ENCODE measurements at places on chromosomes 3 and 15.

DNA sequence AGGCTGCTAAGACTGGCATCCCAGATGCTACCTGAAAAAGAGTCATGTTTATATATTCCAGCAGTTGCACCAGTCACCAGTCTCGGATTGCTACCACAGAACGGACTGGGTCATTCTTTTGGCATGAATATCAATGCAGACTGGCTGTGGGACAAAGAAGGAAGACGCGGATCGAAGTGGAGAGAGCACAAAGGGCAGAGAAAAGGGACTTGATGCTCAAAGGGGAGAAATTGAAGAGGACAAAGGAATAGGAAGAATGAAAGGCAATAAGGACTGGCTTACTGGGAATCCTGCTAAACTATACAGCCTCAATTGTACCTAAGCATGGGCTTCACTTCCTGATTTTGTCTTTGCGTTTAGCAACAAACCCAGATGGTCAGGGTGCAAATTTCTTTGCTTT lies 15.3 kb upstream of the DIS3L start:
- no peak for DNase-seq

GRCh38 chr3:177308286-177308685 lies 111.0 kb upstream of the TBL1XR1 start:
- no peak for DNase-seq

GRCh38 chr3:196208942-196209695 lies 2.1 kb downstream of the ZDHHC19 start:
- DNase-seq = no peak

DNA sequence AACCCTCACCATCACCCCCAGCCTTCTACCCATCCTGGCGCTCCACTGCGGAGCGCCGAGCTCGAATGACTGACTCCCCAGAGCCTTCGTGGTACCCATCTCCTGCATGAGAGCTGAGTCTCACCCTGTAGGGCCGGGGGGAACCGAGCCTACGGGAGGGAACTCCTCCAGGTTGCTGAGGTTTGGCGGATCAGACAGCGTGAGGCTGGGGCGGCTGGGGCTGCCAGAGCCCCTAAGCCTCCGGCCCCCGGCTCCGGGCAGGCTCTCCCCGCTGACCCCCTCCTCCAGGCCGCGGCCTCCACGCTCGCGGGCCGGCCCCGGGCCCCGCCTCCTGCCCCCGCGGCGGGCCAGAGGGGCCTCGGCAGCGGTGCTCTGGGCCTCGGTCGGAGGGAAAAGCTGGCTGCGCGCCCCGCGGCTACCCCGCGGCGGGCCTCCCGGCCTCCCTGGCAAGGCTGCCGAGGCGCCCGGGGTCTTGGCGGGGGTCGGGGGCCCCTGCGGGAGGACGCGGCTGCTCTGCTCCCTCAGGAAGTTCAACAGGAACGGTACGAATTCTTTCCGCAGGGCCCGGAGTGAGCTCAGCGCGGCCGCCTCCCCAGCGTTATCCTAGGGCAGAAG lies 643 bp downstream of the CDAN1 start:
- peak; percentile 22 for DNase-seq

DNA sequence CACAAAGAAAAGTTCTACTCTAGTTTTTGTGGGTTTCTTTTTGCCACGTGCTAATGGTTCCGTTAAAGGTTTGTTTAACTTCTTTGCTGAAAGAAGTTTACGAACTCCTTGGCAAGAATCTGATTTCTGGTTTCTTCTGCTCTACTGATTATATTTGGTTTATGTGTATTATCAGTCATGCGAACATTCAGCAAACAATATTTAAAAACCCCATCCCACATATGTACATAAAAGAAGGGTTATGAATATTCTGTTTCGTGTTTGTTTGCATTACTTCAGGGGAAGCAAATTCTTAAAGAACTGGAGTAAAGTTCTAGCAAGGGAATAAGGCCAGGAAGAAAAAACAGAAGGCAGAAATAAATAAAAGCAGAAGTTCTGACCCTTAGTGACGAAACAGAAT lies 9.8 kb downstream of the LARS2 start:
- DNase-seq = no peak

DNA sequence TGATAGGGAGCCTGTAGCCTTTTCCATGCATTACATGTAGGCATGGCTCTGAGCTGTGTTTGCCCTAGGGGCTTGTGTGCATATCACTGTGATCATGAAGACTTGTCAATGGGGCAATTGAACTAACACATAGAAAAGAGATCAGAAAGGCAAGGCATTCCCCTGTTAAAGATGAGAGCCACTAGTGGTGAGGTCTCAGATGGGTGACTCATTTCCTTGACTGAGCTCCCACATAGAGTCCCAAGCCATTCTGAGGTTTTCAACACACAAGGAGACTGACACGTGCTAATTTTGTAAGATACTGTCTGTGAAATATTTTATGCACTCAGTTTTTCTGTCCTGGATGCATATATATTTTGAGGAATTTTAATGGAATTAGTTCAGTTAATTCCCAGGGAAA lies 53.8 kb downstream of the SAMMSON start:
- peak; percentile 10 for DNase-seq

- DNase-seq = no peak
Measured at GRCh38 chr15:45863881-45864580, 229.2 kb downstream of the SQOR start.

DNA sequence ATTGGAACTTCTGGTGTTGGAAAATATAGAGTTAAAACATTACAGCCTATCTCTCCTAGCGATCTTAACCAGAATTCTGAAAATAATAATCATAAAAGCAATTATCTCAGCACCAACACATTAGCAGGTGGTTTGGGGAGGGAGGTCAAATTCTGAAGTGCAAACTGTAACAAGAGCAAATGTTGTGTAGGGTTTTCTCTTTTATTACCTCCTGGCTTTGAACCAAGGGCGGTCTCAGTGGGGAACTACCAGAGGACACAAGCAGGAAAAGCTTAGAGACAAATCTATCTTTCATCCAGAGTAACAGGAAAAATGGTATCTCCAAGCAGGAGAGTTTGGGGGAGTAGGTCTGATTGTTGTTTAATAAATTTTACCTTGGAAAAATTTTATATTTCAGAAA lies 5.5 kb upstream of the ARRDC4 start:
- no peak for DNase-seq

- DNase-seq = no peak
Measured at GRCh38 chr3:20038699-20039465, 1.4 kb upstream of the KAT2B start.

DNA sequence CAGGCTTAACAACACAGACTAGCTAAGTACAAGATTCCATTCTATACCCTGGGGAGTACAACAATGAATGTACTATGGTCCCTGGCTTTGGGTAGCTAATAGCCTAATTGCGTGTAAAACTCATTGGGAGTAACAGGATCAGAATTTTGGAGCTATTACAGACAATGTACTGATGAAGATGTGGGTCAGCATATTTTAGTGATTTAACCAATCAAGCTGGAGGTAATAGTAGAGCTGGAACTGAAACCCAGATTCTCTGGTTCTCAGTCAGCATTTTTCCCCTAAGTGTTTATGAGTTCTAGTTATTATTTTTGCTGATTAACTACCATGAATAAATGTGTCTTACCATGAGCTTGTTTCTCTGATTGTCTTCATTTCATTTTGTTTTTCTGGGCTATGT lies 578.7 kb downstream of the NLGN1 start:
- DNase-seq = no peak

DNA sequence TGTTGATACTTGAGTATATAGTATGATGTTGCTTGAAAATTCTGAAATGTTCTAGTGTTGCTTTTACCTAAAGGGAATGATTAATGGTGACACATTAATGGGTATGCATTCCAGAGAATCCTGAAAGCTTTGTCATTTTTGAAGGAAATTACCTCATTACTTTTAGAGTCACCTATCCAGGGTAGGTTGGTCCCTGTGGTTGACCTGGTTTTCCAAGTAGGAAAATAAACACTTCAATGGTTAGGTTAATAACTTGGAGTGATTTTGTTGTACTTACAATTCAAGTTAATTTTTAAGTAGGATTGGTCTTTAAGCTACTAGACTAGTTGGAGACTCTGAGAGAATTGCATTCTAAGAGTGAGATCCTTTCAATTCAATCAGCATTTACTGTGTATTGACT lies 31.0 kb downstream of the MITF start:
- no peak for DNase-seq

GRCh38 chr15:57550640-57551039 lies 41.1 kb upstream of the MYZAP start:
- DNase-seq = no peak

DNA sequence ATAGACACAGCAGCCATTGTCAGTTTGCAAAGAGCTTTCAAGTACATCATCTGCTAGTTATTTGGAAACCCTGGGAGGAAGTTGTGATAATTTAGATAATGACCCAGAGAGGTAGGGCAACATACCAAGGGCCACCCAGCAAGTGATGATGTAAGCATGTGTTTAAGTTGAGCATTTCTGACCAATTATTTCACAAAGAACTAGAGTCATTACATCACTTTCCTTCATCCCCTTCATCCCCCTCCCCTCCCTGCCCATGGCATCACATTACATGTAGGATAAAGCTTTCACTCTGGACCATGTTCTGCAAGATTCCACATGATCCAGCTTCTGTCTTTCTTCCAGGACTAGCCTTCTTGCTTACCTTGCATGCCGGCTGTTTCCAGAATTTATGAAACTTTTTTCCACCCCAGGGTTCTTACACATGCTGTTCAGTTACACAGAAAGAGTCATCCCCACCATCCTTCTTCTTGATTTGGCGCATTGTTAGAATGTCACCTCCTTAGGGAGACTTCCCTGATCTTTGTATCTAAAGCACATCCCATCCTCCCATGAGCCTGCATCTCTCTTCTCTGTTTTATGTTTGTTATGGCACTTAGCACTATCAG lies 71.3 kb downstream of the PTPRG start:
- DNase-seq = no peak

DNA sequence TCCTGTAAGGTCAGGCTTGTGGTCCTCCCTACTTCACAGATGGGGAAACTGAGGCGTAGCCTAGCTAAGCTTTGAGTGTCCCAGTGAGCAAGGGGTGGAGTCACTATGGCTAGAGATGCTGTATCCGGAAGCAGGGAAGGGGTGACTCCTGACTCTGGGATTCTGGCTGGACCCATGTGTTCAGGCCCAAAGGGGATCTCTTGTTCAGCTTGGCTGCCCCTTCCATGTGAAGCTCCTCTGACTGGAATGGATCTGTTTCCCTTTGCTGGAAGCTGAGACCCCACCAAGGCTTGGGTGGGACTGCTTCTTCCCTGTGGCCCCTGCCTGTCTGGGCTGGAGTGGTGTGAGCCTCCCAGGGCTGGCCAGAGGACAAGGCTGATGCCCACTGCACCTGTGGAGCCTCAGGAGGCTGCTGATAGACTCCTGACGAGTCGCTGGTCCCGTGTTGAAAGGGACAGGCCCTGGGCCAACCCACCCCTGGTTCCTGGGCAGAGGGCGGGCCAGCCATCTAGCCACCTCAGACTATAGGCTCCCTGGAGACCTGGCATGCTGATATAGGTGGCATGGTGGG lies 1.0 kb downstream of the MAPKAPK3 start:
- peak; percentile 27 for DNase-seq

- no peak for DNase-seq
Measured at GRCh38 chr15:19974998-19975397, 566.6 kb downstream of the GOLGA6L6 start.

DNA sequence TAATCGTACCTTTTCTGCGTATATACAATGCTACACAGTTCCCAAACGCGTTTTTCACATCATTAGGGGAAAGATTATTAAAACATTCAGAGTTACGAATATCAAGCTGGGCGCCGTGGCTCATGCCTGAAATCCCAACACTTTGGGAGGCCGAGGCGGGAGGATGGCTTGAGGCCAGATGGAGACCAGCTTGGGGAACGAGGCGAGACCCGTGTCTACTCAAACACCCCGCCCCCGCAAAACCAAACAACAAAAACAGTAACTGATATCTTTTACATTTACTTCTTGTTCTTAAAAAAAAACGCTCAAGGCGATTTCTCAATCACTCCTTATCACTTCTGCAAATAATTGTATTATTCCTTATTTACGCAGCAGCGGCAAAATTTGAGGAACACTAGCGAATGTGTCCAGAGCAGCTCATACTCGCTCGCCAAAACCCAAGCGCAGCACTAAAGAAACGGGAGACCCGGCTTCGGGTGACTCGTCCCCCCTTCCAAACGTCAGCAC lies 1.2 kb downstream of the ZBTB11 start:
- DNase-seq = no peak

- no peak for DNase-seq
Measured at GRCh38 chr15:78083687-78084448, 6.4 kb upstream of the TBC1D2B start.

GRCh38 chr3:30232142-30232541 lies 374.3 kb upstream of the TGFBR2 start:
- no peak for DNase-seq

GRCh38 chr15:80976851-80977250 lies 12.8 kb downstream of the MESD start:
- DNase-seq = no peak

DNA sequence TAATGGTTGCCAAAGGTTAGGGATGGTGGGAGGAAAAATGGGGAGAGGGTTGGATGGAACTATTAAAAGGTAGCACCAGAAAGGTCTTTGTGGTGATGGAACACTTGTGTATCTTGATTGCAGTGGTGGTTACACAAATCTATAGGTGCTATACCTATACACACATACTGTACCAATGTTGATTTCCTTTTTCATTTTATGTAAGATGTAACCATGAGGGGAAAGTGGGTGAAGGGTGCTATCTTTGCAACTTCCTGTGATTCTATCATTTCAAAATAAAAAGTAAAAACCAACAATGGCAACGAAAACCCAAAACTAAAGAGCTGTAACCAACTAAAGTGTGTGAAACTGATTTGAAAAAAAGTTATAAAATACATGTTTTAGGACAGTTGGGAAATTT lies 761 bp upstream of the ZNF35 start:
- DNase-seq = no peak

DNA sequence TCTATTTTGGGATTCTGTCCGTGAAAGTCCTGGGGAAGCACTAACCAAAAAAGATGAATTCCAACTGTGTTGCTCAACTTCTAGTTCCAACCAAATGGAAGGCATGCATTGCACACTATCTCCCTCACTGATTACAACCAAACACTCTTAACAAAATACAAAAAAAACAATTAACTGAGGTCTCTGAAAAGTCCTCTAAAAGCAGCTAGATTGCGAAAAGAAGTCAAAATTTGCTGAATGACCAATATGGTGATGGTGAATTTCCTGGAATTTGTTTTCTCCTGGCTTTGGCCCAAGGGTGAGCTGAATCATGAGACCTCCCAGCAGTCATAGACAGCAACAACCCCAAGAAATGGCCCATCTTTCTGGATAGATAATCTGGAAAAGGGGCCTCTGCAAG lies 28.3 kb downstream of the CYP19A1 start:
- DNase-seq = no peak

GRCh38 chr3:33879540-33879939 lies 81.1 kb downstream of the PDCD6IP start:
- no peak for DNase-seq

DNA sequence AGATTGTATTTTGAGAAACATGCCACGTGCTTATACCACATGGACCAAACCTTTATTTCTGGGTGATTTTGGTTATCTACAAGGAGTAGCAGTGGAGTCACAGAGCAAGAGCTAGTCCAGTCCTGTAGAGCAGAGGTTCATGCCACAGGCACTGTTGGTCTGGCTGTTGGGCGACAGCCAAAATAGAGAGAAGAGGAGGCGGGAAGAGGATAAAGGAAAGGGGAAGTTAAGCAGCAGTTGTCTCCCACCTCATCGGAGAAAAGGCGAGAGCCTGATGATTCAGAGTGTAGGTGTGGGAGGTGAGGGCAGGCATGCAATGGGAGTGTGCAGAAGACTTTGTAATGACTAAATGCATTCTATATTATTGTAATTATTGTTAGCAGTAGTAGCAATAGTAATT lies 237.5 kb upstream of the ROPN1 start:
- no peak for DNase-seq

Measured in stimulated activated naive CD8-positive, alpha-beta T cell treated with anti-CD3 and anti-CD28 coated beads, Interleukin-15, amount 100 ng/mL, for 72 hours (primary cell).